Endodermal cell (in vitro differentiated cells): ENCODE measurements at places on chromosomes 2 and 18. TPM values are rescaled to one million over a fixed set of nuclear protein-coding genes. Genes with fewer than 3 reads are reported as not detected.

- H3K27me3 ChIP-seq = no peaks in the 10 kb centered on the region
- H3K36me3 ChIP-seq = no peaks in the 10 kb centered on the region
- H3K4me1 ChIP-seq = no peaks in the 10 kb centered on the region
- H3K4me3 ChIP-seq = no peak overlapping the region
These were observed 18.8 kb downstream of the NEMP2 start for GRCh38 chr2:190515687-190516086.

GRCh38 chr18:59918320-59918755 lies 18.5 kb downstream of the PMAIP1 start:
- H3K27me3 ChIP-seq = no peaks in the 10 kb centered on the region
- DNase-seq = no peak
- H3K4me1 ChIP-seq = no peaks in the 10 kb centered on the region
- H3K36me3 ChIP-seq = no peaks in the 10 kb centered on the region
- H3K4me3 ChIP-seq = no peak overlapping the region

- no peak overlapping the region for H3K4me3 ChIP-seq
- no peak for DNase-seq
- no peaks in the 10 kb centered on the region for H3K36me3 ChIP-seq
- H3K4me1 ChIP-seq = no peaks in the 10 kb centered on the region
- no peak overlapping the region for H3K27ac ChIP-seq
These were observed 276.5 kb upstream of the NRP2 start for GRCh38 chr2:205405752-205406151.

- H3K4me1 ChIP-seq = no peaks in the 10 kb centered on the region
- no peak for DNase-seq
- no peak overlapping the region for H3K27ac ChIP-seq
- H3K36me3 ChIP-seq = no peaks in the 10 kb centered on the region
These were observed 256.1 kb downstream of the LTBP1 start for GRCh38 chr2:33202641-33203522.

Gene CXCR2
- not detected in 2 replicates for total RNA-seq

Gene POTEC
- 1.7 to 2.5 TPM (median 2.0 TPM) in 3 replicates for total RNA-seq

GRCh38 chr2:167945660-167946368 lies 301.6 kb downstream of the STK39 start:
- no peak overlapping the region for H3K27ac ChIP-seq
- H3K4me1 ChIP-seq = no peaks in the 10 kb centered on the region
- H3K36me3 ChIP-seq = no peaks in the 10 kb centered on the region

GRCh38 chr2:239355139-239355538 lies 45.7 kb downstream of the HDAC4 start:
- no peaks in the 10 kb centered on the region for H3K4me1 ChIP-seq
- no peaks in the 10 kb centered on the region for H3K27me3 ChIP-seq
- no peak overlapping the region for H3K4me3 ChIP-seq
- no peak overlapping the region for H3K27ac ChIP-seq
- DNase-seq = no peak

Gene ARHGEF33
- 0.57 and 1.1 TPM in 2 replicates for total RNA-seq

- H3K4me1 ChIP-seq = peaks cover 6% of the 10 kb centered on the region
- DNase-seq = no peak
- H3K4me3 ChIP-seq = no peak overlapping the region
- H3K27ac ChIP-seq = no peak overlapping the region
- no peaks in the 10 kb centered on the region for H3K36me3 ChIP-seq
- no peaks in the 10 kb centered on the region for H3K27me3 ChIP-seq
These were observed 293.9 kb upstream of the PARD3B start for GRCh38 chr2:204251158-204251997.

Gene POTEI
- total RNA-seq = 1.2 and 2.0 TPM in 2 replicates

DNA sequence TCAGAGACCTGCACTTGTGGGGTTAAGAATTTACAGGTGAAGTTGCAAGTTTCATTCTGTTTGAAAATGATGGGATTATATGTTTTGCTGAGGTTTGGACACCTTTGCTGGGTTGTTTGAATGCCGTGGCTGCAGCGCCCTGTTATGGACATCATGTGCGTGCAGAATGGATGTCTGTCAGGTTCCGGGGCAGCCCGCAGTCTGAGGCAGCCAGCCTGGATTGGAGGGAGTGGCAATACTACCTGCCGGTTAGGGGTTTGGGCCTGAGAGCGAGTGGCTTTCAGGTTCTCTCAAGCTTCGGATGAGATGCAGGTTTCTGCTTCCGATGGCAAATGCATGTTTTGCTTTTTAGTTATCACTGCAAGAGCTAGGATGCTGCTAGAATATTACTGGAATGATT lies 1.1 kb downstream of the CASP8 start:
- H3K27me3 ChIP-seq = no peaks in the 10 kb centered on the region
- H3K4me3 ChIP-seq = no peak overlapping the region
- H3K27ac ChIP-seq = no peak overlapping the region
- peak; percentile 48 for DNase-seq

Gene TP53I3
- 23.2 and 27.4 TPM in 2 replicates for total RNA-seq

Gene MFSD6
- 0.75 and 1.2 TPM in 2 replicates for total RNA-seq

GRCh38 chr2:73823916-73824523 lies 4.7 kb upstream of the STAMBP start:
- DNase-seq = no peak
- H3K27me3 ChIP-seq = peaks cover 57% of the 10 kb centered on the region
- no peaks in the 10 kb centered on the region for H3K4me1 ChIP-seq
- no peak overlapping the region for H3K27ac ChIP-seq

- no peak overlapping the region for H3K27ac ChIP-seq
- no peaks in the 10 kb centered on the region for H3K36me3 ChIP-seq
- H3K27me3 ChIP-seq = no peaks in the 10 kb centered on the region
- DNase-seq = no peak
These were observed 154.6 kb downstream of the THADA start for GRCh38 chr2:43441195-43441594.

DNA sequence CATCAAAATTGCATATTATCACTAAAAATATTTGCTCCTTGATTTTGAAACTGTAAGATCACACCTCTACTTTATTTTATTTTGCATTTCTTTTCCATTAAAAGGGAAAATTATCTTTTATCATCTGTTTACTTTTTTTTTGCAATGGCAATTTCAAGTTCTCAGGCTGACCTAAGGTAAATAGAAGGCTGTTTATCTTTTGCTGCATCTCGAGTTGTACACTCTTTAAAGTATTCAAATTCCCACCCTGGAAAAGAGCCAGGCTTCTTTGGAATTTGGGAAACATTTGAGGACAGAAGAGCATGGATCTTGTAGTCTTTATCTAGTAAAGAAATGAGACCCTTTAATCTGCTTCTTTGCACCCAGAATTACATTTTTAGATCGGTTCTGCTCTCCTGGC lies 645.7 kb downstream of the SLC4A3 start:
- H3K27ac ChIP-seq = no peak overlapping the region
- no peak overlapping the region for H3K4me3 ChIP-seq
- no peak for DNase-seq
- no peaks in the 10 kb centered on the region for H3K36me3 ChIP-seq
- H3K4me1 ChIP-seq = peaks cover 9% of the 10 kb centered on the region

DNA sequence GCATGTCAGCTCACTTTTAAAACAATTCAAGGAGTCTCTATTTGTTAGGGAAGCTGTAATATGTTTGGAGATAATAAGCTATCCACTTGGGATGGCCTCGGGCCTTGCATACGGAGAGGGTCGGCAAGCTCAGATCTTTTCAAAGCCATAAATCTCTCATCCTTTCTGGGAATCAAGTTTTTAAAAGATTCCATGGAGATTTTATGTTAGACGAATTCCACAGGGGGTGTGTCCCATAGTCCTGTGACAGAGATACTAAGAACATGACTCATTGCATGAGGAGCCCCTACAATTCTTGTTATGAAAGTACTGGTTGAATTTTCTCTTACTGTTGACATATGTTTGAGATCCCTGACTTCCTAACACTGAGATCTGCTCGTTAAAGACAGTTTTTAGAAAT lies 108.7 kb downstream of the FEZ2 start:
- no peak for DNase-seq
- H3K4me3 ChIP-seq = no peak overlapping the region
- peaks cover 20% of the 10 kb centered on the region for H3K36me3 ChIP-seq
- H3K4me1 ChIP-seq = no peaks in the 10 kb centered on the region
- H3K27ac ChIP-seq = no peak overlapping the region

Gene TPO
- not detected in 2 replicates for total RNA-seq

GRCh38 chr2:205967391-205968075 lies 118.4 kb downstream of the INO80D start:
- DNase-seq = no peak
- no peak overlapping the region for H3K27ac ChIP-seq
- no peak overlapping the region for H3K4me3 ChIP-seq
- H3K4me1 ChIP-seq = no peaks in the 10 kb centered on the region
- H3K36me3 ChIP-seq = no peaks in the 10 kb centered on the region

Gene CD226
- 0.13 and 0.32 TPM in 2 replicates for total RNA-seq

Gene ASXL3
- total RNA-seq = 0.29 to 0.71 TPM (median 0.45 TPM) in 3 replicates

DNA sequence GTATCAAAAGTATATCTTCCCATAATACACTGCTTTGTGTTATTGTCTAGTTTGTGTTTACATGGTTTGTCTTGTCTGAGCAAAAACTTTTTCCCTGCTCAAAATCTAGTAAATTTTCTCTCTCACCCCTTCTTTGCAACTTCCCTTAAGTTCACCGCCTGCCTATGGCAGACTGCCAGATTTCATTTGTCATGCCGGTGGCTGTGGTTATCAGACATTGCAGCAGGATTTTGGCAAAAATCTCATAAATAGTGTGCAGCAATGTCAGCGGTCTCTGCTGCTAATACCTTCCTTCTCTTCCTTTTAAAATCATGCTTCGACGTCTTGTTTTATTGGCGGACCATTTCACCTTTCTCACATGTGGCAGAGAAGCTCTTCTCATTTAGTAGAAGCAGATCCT lies 45.6 kb upstream of the TMEM178A start:
- DNase-seq = no peak
- no peaks in the 10 kb centered on the region for H3K36me3 ChIP-seq
- H3K4me3 ChIP-seq = no peak overlapping the region
- H3K27me3 ChIP-seq = peaks cover 7% of the 10 kb centered on the region
- no peak overlapping the region for H3K27ac ChIP-seq

DNA sequence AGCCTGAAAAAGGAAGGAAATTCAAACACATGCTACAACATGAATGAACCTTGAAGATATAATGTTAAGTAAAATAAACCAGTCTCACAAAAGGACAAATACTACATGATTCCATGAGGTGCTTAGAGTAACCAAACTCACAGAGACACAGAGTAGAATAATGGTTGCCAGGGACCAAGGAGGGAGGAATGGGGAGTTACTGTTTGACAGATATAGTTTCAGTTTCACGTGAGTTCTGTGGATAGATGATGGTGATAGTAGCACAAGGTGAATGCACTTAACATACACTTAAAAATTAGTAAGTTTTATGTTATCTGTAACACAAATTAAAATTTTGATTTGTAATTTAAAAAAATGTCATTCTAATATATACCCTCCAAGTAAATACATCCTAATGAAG lies 106.9 kb upstream of the ACVR1C start:
- H3K4me1 ChIP-seq = no peaks in the 10 kb centered on the region
- DNase-seq = no peak
- H3K4me3 ChIP-seq = no peak overlapping the region
- peaks cover 61% of the 10 kb centered on the region for H3K36me3 ChIP-seq
- no peak overlapping the region for H3K27ac ChIP-seq

GRCh38 chr2:149528983-149529382 lies 58.6 kb downstream of the MMADHC start:
- H3K27ac ChIP-seq = no peak overlapping the region
- no peak overlapping the region for H3K4me3 ChIP-seq
- H3K27me3 ChIP-seq = peaks cover 7% of the 10 kb centered on the region
- H3K36me3 ChIP-seq = no peaks in the 10 kb centered on the region
- peaks cover 2% of the 10 kb centered on the region for H3K4me1 ChIP-seq

Gene MORN2
- 13.7 and 23.0 TPM in 2 replicates for total RNA-seq

DNA sequence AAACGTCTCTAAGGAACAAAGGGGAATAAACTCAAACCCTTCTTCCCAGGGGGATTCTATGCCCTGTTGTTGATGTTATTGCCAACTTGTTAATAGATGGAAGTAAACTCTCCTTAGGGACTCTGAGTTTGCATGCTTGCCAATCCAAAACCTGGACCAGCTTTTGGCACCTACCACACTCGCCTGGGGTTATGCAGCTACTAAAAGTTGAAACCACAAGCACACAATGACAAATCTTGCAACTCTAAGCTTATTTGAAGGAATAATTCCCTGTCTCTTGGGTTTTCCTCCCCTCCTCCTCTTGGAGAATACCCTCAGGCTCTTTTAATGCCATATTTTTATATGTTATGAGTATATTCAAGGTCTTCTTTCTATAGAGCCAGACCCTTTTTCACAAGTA lies 484.1 kb downstream of the FBXO15 start:
- no peak overlapping the region for H3K27ac ChIP-seq
- no peaks in the 10 kb centered on the region for H3K27me3 ChIP-seq
- DNase-seq = no peak
- H3K36me3 ChIP-seq = no peaks in the 10 kb centered on the region
- no peak overlapping the region for H3K4me3 ChIP-seq

Gene LGALSL
- total RNA-seq = 41.7 to 42.5 TPM (median 41.9 TPM) in 3 replicates

GRCh38 chr2:105445976-105446375 lies 47.1 kb upstream of the FHL2 start:
- no peak for DNase-seq
- no peak overlapping the region for H3K27ac ChIP-seq
- H3K36me3 ChIP-seq = no peaks in the 10 kb centered on the region
- H3K4me3 ChIP-seq = no peak overlapping the region
- H3K27me3 ChIP-seq = no peaks in the 10 kb centered on the region

GRCh38 chr2:25586726-25587144 lies 86.6 kb downstream of the DTNB start:
- H3K36me3 ChIP-seq = no peaks in the 10 kb centered on the region

DNA sequence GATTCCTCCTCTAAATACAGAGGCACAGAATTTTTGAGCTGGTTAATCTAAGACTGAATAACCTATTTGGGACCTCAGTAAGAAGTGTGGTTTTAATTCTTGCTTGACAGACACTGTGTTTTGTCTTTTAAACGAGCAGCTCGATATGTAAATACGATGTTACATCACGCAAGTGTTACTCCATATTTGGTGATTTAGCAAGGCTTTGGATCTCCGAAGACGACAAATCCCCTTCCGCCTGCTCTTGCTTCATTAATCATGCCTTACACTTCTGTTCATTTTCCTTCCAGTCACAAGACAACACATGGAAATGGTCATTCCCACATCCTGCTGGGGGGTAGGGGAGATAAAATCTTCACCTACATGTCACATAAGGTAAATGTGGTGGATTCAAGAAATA lies 9.4 kb downstream of the BCL11A start:
- H3K4me3 ChIP-seq = no peak overlapping the region
- H3K36me3 ChIP-seq = peaks cover 24% of the 10 kb centered on the region
- H3K27ac ChIP-seq = no peak overlapping the region
- DNase-seq = no peak
- H3K27me3 ChIP-seq = no peaks in the 10 kb centered on the region
- peaks cover 3% of the 10 kb centered on the region for H3K4me1 ChIP-seq

- DNase-seq = peak; percentile 61
- H3K4me3 ChIP-seq = peak overlapping the region; percentile 77
- no peaks in the 10 kb centered on the region for H3K36me3 ChIP-seq
- no peaks in the 10 kb centered on the region for H3K27me3 ChIP-seq
- H3K4me1 ChIP-seq = no peaks in the 10 kb centered on the region
These were observed 100.0 kb downstream of the BAZ2B start for GRCh38 chr2:159516241-159516758.

DNA sequence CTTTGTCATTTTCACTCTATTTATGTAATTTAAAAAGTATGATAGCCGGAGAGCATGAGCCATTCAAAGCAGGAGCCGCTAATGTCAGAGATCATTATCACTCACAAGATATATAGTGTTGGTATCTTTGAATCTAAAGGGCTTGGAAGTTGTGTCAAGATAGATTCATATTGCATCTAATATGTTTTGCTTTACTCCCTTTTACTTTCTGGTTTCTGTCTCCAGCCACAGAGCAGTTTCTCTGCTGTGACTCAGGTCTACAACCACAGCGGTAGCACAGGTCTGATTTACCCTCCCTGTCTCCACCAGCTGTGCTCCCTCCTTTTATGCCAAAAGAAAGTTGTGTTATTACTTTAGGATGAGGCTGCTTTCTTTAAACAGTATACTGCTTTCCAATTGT lies 424.0 kb downstream of the ARHGAP15 start:
- no peaks in the 10 kb centered on the region for H3K4me1 ChIP-seq
- H3K27me3 ChIP-seq = no peaks in the 10 kb centered on the region
- no peaks in the 10 kb centered on the region for H3K36me3 ChIP-seq
- H3K4me3 ChIP-seq = no peak overlapping the region
- DNase-seq = no peak
- H3K27ac ChIP-seq = no peak overlapping the region
